ENCODE measurements at places on chromosomes 4 and X.

DNA sequence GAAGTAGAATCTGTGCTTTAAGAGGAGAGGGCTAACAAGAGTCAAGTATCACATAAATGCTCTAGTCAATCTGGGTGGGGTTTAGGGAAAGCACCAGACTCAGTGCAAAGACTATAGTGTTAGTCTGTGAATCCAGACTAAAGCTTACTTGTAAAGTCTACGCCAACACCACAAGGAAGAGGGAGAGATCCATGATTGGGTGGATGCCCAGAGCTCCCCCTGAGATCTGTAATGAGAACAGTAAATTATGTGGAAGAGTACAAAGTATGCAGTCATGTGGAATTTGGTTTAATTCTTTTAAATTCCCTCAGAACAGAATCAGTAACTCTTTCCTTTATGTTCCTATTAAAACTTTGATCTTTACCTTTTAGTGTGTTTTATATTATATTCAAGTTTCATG lies 354.7 kb upstream of the SPANXN4 start:
- no peak for DNase-seq

DNA sequence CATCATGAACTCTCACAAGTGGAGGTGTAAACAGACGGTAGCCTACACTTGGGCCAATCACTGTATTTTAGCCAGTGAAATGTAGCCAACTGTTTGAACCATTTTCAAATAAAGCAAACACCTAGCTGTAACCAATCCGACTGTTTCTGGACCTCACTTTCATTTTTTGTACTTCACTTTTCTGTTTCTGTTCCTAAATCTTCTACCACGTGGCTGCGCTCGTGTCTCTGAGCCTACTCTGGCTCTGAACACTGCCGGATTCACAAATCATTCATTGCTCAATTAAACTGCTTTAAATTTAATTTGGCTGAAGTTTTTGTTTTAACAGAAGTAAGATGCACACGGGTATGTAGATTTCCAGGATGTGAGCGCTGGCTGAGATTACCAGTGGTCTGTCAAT lies 319.1 kb downstream of the RAPGEF2 start:
- DNase-seq, result no peak

DNA sequence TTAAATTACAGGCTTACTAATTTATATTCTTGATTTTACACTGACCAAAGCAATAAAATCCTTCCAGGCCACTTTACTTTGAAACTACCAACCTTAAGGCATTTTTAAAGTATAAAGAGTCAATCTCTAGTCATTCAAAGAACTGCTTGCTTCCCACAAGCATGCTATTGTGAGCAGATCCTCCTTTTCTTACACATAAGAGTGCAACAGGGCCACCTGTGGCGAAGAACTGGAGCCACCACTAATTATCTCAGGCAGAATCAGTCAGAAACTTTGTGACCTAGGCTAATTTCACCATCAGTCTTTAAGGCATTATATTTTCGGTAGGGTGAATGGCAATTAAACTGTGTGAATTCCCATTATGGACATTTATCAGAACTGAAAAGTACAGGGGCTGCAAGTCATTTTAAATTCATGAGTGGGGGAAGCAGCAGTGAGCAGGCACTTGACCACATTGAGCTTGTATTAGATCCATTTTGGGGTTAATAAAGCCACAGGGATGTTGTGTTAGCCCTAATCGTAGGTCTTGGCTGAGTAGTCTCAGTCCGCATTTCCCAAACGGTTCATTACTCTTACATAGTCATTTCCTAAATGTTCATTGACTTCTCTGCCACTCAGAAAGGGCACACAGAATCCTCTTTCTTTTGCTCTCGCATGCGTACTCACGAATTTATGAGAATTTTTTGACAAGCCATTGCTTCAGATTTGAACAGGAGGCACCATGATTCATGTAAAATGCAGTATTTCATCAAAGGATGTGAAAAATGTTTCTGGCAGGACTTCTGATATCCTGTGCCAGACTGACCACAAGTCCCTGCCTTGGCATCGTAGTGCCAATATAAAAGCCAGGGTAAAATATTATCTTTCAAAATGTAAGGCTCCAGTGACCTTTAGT lies 39.8 kb downstream of the NPY2R start:
- DNase-seq, result no peak

- no peak for DNase-seq
Measured at GRCh38 chr4:89538171-89538570, 230.6 kb upstream of the GPRIN3 start.

- DNase-seq, result no peak
Measured at GRCh38 chr4:148800336-148800885, 358.2 kb upstream of the NR3C2 start.

DNA sequence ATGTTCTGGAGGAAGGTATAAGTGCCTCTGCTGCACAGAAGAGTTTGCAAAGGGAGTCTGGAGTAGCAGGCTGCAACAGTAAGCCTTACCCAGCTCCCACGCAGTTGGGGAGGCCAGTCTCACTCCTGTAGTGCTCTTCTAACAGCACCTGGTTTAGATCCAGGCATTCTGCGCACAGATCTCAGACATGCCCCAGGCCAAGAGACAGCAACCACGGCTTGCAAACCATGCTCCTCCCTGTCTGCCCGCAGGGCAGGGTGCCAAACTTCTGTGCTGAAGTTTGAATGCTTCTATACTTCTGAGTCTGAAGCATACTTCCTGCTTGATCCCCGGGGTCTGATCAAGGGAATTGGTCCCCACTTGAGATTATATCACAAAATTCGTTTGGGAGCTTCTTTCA lies 106.3 kb downstream of the LINC00632 start:
- DNase-seq, result no peak

GRCh38 chrX:154402622-154403127 lies 4.5 kb downstream of the RPL10 start:
- DNase-seq, result no peak

DNA sequence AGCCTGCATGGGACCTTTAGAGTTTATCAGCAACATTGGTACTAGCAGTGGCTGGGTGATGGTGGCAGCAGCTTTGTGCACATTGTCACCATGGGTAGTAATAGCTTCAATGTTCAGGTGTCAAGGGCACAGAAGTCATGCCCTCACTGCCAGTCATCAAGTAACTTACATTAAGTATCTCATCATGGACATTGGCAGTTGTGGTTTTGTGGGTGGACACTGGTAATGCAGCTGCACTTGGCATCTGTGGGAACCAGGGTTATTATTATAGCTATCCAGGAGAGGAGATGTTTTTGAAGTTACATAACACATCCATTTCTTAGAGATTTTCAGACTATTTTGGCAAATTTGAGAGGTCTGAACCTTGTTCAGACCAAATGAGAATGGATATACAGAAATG lies 243.2 kb upstream of the NOCT start:
- DNase-seq, result no peak

- no peak for DNase-seq
Measured at GRCh38 chr4:52572936-52573485, 86.1 kb downstream of the USP46 start.

All from NCI-H1436 (cell line).